ENCODE measurements at places on chromosomes 5 and 9.

DNA sequence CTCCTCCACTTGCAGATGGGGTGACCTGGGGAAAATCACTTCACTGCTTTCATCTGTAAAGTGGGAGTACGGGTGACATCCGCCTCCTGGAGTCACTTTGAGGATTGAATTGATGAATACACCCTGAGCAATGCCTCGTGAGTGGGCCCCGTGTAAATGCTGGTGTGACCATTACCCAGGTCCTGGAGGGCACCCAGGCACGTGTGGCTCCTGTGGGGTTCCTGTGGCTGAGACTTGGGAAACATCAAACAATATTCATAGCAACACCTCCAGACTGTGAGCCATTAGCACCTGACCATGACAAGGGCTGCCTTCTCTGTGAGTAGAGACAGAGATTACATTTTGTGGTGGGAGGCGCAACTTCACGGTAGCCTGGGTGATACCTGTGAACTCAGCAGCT lies 11.4 kb downstream of the MRPL36 start:
- DNase-seq, result no peak

- DNase-seq, result no peak
These were observed 180.8 kb downstream of the HSD17B3 start for GRCh38 chr9:96121136-96121535.

GRCh38 chr5:31987985-31988710 lies 186.0 kb downstream of the GOLPH3 start:
- peak; percentile 97 for DNase-seq

GRCh38 chr9:100394816-100395215 lies 32.1 kb upstream of the MSANTD3 start:
- DNase-seq, result peak; percentile 12
